ENCODE measurements at places on chromosomes 5 and 9.

DNA sequence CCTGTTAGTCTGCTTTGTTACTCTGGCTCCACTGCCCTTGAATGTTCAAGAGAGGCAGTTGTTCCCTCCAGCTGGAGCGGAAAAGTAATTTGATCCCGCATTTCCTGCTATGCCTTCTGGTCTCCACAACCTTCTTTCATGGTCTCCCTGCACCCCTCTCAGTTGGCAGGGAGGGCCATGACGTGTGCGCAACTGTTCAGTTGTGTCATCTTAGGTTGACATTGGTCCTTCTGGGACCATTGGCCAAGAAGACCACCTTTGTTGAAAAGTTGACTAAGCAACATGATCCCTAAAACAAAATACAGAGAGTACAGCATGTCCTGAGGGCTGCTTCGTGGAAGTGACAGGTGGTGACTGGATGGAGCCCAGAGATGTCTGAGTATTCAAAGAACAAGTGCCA is 192.5 kb upstream of the TUT7 start:
- no peak for DNase-seq

- DNase-seq = no peak
These were observed 41.2 kb downstream of the ANKH start for GRCh38 chr5:14830210-14831005.

DNA sequence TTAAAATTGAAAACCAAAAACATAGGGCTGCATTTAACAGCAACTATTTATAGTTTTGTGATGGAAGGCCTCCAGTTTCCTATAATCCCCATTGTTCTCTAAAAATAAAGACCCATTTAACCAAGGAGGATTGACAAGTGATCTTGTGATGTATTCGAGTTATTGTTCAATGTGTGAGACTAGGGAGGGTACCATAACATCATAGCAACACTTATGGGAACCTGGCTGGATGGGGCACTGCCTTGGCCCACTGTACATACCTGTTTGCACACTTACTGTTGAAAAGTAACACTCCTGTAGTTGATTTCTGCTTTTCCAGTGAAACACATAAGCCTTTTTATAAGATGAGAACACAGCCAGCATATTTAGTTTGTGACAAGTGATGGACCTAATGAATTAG is 32.3 kb downstream of the MACIR start:
- no peak for DNase-seq

DNA sequence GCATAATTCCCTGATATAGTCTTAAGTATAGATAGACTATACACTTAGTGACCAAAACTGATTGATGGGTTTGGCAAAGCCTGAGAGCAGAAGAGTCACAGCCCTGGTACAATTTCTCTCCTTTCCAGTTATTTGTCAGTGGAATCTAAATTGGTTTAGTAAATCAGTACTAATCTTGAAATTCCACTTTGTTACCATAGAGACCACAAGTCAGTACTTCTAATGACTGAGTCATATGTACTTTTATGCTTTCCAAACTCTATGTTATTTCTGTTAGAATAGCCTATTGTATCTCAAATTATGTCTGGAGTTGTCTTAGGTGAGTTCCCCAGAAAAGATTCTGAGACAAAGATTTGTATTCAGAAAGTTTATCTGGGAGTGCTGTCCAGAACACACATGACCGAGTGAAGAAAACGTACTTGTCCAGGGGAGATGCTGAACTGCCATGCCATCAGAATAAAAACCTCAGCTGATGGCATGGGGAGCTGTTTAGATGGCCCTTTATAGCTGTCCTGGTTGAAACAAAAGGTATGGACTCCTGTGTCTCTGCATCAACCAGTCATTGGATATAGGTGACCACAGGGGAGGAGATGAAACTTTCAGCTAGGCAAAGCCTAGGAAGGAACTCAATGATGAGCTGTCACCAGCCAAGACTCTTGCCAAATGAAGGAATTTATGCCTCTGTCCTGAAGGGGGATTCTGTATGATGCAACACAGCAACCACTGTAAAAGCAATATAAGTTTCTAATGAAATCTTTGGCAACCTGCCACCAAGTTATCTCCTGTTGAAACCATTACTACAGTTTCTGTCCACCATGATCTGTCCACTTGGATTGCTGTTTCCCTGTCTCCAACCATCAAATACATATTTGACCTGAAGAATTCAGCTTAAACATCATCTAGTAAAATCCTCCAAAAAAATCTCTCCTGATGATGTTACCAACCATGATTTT is 18.0 kb upstream of the SMC2 start:
- no peak for DNase-seq

- no peak for DNase-seq
These were observed 73.5 kb downstream of the PPP2R2B start for GRCh38 chr5:146805081-146805480.

GRCh38 chr5:173881811-173882575 is 6.2 kb upstream of the CPEB4 start:
- no peak for DNase-seq

DNA sequence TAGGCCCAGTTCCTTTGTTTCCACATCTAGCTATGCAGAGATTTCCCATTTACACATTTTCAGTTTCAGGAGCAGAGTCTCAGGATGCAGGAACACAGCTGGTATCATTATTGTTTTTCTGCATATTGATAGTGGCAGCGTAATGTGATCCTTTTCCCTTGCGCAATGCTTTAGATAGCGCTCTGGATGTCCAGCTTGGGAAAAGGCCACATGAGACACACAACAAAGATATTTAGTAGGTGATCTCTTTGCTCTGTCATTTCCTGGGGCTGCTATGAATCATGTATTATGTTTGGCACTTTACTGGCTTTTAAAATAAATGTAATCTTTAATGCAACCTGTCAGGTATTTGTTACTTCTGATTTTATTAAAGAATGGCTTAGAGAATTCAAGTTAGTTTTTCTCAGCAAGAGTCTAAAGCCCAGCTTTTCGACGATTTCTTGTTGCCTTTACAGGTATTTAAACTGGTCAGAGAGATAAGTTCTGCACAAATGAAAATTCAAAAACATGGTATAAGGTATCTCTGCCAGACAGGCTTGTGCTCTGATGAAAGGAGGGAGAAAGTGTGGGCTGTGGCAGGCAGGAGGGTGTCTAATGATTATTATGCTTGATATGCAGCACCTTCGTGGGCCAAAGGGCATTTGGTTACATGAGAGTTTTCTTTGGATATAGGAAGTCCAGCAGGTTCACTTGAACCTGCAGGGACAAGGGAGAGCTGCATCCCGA is 42.2 kb downstream of the PTTG1 start:
- DNase-seq = no peak

DNA sequence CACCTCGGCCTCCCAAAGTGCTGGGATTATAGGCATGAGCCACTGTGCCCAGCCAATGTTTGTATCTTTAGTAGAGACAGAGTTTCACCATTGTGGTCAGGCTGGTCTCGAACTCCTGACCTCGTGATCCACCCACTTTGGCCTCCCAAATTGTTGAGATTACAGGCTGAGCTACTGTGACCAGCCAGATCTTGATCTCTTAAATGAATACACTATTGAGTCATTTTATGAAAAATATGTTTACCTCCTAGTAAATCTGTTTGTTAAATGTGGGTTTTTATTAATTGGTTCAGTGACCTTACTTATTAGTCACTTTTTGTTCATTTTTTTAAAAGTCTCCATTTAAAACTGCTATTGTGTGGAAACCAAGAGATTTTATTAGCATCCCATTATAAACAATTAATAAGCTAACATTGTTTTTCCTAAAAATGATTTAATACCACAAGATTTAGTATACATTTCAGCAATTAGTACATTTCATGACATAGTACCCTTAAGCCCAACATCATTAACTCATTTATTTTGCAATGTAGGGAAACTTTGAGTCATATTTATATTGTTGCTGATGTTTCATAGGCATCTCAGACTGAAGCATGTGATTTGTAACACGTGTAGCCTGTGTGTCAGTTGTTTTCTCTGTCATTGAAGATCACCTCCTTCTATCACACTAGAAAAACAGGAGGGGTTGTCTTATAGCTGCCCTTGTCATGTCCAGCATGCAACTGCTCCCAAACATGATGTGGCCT is 261.2 kb downstream of the TAF11L14 start:
- no peak for DNase-seq
